ENCODE measurements at places on chromosomes 16 and 17. TPM values are rescaled to one million over a fixed set of nuclear protein-coding genes. Genes with fewer than 3 reads are reported as not detected.

- DNase-seq: no peak
Measured at GRCh38 chr16:89369266-89369895, 121.0 kb downstream of the ANKRD11 start.

DNA sequence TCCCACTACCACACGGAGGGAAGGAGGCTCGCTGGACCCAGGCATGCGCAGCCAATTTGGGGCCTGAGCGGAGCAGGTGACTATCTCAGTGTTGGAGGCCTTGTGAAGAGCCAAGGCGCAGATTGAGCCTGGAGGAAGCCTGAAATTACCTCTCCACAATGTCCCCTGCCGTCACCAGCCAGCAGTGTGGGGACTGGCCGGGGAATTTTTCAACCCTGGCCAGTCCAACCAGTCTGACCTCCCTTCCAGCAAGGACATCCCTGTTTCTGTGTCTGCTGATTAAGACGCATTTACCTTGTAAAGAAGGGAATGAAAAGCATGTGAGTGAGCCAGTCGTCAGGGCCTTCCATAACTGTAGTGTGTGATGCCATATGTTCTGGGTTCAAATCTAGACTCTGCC, 198.1 kb upstream of the IRX3 start:
- DNase-seq: no peak

GRCh38 chr17:7777017-7777416, 57.0 kb upstream of the KDM6B start:
- DNase-seq: no peak

DNA sequence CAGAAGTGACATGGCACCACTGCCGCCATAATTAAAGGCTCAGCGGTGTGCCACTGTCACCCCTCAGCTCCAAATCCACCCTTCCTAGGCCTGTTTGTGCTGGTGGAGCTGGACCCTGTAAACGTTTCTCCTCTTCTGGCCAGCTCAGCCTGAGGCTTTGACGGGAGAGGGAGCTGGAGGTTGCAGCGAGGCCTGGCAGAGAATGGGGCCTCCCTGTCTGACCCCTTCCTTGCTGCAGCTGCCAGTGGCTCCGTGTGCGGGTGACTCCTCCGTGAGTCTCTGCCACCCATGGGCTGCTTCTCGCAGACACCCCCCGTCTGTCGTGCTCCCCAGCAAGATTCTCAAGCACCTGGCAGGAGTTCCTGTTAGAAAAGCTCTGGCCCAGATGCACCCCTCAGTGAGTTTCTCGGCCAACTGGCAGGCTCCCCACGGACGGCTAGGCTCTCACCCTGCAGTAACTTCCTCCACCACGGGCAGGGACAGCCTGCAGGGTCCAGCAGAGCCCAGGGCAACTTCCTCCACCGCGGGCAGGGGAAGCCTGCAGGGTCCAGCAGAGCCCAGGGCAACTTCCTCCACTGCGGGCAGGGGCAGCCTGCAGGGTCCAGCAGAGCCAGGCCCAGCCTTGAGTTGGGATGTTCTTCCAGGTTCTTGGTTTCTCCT, 4.7 kb upstream of the CHMP6 start:
- DNase-seq: no peak

GRCh38 chr17:39603304-39604016, 4.3 kb downstream of the NEUROD2 start:
- DNase-seq: no peak

TRAF4 gene
- total RNA-seq: 151 TPM

Measured in stomach (tissue), 19 donors.